Transverse colon (tissue), 4 donors: ENCODE measurements at places on chromosomes 13 and 19. TPM values are rescaled to one million over a fixed set of nuclear protein-coding genes. Genes with fewer than 3 reads are reported as not detected.

DNA sequence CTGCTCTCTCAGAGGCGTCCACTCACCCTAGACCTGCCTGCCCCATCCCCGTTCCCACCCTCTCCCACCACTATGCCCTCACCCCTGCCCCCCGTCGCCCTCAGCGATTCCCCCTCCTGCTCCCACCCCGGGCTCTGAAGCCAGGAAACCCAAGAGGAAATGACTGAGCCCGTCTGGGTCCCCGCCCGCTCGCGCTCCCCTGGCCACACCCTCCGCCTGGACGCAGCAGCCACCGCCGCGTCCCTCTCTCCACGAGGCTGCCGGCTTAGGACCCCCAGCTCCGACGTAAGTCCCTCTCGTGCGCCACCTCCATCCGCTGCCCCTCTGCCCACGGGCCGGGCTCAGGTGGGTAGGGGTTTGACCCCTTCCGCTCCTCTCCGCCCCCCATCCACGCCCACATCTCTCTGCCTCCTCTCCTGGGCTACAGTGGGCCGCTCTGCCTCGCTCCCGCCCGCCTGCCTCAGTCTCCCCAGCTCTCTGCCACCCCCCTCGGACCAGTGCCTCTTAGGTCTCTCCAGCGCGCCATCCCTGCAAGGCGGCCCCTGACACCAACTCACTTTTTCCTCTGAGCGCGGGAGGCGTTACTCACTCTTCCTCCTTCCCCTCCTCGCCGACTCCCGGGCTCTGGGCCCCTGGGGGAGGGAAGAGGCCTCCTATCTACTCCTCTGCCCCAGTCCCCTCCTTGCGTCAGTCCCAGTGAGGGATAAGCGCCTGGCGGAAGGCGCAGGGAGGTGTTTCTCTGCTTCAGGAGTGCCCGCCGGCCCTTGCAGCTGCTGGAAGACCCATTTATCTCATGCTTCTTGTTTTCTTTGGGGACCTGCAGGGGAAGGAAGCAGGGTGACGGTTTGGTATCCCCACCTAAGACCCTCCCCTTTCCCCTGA lies at the start of gene FXYD5:
Gene FXYD5, plus strand, starts transcription at position 211 of the 882 bp plus-strand sequence. CDS start 816 bp downstream, outside the sequence.
- DNase-seq: peak; percentile 77

DNA sequence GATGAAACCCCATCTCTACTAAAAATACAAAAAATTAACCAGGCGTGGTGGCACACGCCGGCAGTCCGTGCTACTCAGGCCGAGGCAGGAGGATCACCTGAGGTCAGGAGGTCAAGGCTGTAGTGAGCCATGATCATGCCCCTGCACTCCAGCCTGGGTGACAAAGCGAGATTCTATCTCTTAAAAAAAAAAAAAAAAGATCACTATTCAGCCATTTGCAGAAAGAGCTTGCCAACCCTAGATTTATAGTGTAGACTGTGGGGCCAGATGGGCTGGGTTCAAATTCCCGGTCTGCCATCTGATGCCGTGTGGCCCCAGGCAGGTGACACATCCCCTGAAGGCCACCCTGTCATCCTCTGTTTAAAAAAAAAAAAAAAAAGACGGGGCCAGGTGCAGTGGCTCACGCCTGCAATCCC lies 28.9 kb downstream of the SMIM24 start:
- no peak for DNase-seq

GRCh38 chr19:1220976-1221903 lies 15.7 kb downstream of the STK11 start:
- DNase-seq: no peak

- no peak for DNase-seq
Observed at GRCh38 chr19:29031216-29031615, 181.7 kb downstream of the UQCRFS1 start.

- DNase-seq: no peak
Observed at GRCh38 chr13:112105892-112106291, 38.9 kb downstream of the SOX1 start.

Gene PSG6
- total RNA-seq: not detected

Gene ZNF90
- 24.5 TPM for total RNA-seq
